ENCODE measurements at places on chromosomes 16 and 17.

GRCh38 chr17:16433514-16433913, 18.1 kb downstream of the TRPV2 start:
- DNase-seq = no peak

DNA sequence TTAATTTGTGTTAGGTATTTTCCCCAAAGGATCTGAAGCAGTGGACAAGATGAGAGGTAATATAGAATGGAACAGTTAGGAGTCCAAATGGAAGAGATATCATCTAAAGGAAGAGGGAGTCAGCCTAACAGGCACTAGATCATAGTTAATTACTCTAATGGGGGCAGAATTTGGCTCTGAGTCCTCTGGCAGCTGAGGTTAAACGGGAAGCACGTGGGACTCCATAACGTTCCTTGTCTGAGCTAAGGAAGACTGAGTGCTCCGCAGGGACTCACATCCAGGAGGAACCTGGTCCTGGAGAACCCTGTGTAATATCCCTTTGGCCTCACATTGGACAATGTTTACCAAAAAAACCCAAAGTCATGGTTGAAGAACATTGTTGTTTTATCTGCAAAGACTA, 46.6 kb upstream of the TEX2 start:
- DNase-seq = no peak

DNA sequence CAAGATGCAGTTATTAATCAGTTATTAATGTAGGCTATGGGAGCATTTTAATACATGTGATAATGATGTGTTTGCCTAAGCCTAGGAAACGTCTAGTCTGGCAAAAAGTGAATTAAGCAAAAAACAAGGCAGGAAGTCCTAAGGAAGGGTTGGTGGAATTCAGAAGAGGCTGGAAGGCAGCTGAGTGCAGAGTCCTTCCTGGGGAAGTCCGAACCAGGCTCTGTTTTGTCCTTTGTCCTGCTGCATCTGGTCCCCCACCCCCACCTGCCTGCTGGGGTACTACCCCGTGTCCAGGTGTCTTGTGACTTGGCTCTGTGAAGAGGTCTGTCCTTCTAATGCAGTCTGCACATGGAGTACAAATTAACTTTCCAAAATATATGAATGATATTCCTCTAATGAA, 1.5 kb upstream of the MYH10 start:
- no peak for DNase-seq

- DNase-seq = peak; percentile 87
These were observed 292.6 kb upstream of the SOX9 start for GRCh38 chr17:71828182-71828596.

GRCh38 chr17:15914400-15915170, 30.3 kb upstream of the ADORA2B start:
- no peak for DNase-seq

DNA sequence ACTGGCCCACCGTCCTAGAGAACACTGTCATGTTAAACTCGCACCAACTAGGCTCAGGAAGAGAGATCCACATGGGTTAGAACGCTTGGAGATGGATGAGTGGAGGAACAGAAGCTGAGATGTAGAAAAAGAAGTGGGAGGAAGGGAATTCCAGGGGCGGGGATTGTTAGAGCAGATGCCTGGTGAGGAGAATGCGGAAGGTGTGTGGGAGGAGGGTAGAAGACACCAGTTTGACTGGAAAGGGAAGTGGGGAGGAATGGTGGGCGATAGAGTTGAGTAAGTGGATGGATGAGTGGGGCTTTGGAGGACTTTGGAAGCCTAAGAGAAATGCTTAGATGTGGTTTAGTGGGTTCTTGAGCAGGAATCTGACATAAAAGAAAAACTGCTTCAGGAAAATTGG, 37.4 kb downstream of the DHX38 start:
- no peak for DNase-seq

DNA sequence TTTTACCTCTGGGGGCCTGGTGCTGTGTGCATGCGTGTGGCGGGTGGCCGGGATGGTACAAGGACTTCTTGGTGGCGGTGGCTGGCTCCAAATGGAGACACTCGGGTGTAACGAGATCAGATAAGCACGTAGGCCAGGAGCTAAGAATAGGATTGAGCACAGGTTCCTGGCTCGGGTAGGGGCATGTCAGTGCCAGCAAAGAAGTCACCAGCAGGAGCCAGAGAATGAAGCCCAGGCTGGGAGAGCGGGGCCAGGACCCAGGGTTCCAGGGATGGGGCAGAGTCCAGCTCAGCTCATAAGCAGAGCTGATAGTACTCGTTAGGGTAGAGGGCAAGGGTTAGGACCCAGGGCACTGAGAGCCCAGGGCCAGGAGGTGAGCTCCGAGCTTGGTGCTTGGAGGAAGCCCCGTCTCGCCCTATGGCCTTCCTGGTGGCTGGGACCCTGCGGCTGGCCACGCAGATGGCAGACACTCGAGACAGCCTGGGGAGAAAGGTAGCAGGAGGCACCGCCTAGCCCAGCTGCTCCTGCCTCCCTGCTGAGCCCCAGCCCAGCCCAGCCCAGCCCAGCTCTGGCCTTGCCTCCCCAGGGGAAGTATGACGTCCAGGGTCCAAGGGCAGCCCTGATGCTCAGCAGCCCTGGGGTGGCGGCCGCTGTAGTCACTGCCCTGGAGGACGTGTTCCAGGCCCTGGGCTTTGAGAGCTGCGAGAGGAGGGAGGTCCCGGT, 8.9 kb downstream of the ZNF213 start:
- no peak for DNase-seq

DNA sequence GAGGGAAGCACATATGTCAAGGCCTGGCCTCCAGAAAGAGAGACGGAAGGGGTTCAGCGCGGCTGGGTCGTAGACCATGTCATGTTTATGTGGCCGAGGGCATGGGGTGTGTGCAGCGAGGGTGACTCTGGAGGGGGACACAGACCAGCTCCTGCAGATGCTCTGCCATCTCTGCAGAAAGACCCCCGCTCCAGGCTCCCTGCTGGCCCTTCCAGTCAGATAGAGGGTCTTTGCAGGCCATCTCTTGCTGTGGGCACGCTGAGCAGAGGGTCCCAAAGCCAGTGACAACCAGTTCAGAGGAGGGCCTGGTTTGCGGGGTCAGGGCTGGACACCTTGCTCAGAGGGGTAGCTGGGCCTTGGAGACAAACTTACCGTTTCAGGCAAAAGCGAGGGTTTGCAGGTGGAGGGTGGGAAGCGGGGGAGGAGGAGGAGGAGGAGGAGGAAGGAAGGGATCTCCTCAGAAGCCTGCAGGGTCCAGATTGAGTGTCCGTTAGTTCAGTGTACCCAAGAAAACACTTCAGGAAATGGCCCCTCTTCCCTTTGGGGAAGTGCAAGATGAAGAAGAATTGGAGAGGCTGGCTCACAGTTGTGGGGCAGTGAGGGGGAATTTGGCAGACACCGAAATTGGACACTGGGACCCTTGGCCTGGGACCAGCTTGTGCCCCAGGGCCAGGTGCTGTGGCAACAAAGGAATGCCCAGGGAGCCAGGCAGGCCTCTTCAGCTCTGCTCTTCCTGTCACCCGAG, 102.8 kb downstream of the CMIP start:
- no peak for DNase-seq

DNA sequence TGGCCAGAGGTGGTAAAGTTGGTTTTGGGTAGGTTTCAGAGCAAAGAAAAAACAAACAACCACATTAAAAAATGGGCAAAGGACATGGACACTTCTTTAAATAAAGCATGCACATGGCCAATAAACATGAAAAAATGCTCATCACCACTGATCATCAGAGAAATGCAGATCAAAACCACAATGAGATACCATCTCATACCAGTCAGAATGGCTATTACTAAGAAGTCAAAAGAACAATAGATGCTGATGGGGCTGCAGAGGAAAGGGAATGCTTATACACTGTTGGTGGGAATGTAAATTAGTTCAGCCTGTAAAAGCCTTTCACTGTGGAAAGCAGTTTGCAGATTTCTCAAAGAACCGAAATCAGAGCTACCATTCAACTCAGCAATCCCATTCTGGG, 598.4 kb upstream of the SOX9 start:
- no peak for DNase-seq

GRCh38 chr16:8961811-8962390, 1.8 kb downstream of the USP7 start:
- no peak for DNase-seq

GRCh38 chr17:40290629-40291280, 3.1 kb downstream of the CDC6 start:
- DNase-seq = peak; percentile 49

- no peak for DNase-seq
These were observed 42.9 kb upstream of the MON1B start for GRCh38 chr16:77148121-77148520.

DNA sequence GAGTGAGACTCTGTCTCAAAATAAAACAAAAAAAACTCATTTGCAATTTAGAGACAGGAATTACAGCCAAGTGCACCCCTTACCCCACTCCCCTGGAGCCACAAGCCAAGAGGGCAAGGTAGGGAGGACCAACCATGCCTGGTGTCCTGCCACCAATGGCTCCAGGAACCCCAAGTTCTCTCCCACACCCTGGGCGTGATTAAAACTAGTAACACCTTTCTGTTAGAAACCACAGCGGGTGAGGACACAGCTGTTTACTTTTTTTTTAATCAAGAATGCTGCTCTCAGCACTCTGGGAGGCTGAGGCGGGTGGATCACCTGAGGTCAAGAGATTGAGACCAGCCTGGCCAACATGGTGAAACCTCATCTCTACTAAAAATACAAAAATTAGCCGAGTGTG, 38.1 kb downstream of the ANKRD11 start:
- no peak for DNase-seq

DNA sequence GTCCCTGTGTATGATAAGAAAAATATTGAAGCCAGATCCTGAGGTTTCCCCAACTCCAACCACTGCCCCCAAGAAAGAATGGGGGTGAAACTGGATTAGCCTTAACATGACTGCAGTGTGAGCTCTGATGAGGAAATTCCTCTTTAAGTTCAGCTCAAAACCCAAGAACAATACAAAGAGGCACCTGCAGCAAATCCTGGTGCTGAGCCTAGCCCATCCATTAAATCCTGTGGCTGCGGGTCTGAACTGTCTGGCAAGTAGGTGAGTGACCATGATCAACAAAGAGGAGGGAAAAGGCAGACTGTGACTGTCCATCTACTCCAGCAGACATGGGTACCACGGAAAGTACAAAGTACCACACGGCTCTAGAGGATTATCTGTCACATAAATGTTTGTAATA, 64.2 kb downstream of the CREBBP start:
- no peak for DNase-seq

DNA sequence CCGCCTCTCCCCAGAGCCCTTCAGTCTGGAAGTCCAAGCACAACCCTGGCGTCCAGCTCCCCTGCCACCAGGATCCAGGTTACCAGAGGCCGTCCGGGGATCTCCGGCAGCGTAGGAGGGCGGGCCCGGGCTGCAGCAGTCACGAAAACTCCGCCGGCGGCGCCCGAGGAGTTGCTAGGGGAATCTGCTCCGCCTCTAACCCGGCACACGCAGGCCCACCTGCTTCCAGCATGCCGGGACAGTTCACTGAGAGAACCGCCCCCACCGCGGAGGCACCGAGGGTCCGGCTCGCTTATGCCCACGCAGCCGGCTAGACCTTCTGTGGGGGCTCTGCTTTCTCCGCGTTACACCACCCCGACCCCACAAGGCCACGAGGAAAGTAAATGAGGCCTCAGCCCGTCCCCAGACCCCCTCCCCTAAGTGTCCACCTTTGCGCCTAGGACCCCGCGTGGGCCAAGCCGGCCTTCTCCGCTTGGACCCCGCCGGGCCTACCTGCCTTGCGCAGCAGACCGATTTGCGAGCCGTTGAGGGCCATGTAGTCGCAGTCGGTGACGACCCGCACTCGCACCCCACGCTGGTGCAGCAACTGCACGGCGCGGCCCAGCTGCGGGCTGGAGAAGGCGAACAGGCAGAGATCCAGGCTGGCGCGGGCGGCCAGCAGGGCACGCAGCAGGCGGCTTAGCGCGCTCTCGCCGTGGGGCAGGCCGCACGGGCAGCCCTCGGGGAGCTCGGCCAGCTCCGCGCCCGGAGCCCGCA, 587 bp downstream of the PLD6 start:
- DNase-seq = peak; percentile 46

GRCh38 chr16:19375561-19376158, 42.0 kb upstream of the TMC5 start:
- peak; percentile 35 for DNase-seq

DNA sequence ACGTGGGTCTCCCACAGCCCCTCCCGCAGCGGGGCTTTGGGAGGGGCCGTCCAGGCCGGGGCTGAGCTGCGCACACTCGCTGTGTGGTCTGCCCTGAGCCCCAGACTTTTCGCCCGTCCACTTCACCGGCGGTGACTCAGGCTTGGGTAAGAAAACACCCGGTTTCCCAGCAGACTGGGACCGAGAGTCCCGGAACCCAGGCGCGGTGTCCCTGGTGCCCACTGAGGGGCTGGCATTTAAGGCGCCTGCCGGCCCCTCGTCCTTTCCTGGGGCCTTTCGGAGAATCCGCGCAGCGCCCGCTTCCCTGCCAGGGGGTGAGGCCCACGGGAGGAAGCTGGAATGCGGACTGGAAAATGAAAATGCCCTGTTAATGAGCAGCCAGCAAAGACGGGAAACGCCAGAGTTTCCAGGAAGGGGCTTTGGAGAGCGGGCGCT, 100.3 kb downstream of the C16orf95 start:
- DNase-seq = no peak

GRCh38 chr17:74116087-74116717, 87.3 kb upstream of the RPL38 start:
- no peak for DNase-seq

DNA sequence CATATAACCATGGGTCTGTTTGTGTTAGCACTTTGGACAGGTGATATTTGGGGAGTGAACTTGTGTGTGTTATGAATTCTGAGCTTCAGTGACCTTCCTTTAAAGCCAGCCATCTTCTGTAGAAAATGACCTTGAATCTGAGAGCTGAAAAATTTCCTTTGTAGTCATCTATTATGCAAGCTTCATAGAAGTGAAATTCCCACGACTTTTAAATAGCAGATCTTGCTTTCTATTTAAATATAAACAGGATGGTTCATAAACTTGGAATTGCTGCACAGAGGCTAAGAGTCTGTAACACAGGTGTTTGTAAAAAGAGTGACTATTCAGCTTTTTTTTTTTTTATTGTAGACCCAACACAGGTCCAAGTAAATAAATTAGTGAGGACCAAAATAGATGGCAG, 85.5 kb downstream of the MARCHF10 start:
- DNase-seq = no peak

DNA sequence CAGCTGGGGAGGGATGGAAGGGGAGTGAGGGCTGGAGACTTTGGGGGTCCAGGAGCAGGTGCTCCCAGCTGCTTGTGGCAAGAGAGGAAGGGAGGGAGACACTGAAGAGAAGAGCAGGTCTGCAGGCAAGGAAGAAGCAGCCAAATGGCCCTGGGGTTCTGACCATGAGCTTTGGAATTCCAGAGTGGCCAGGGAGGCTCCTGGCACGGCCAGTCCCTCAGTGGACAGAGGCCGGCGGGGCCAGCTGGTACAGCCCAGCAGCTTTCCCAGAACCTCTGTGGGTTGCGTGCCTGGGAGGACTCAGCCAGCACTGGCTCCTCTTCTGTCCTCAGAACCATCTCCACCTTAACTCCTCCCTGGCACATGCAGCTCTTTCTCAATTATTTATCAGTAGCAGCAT, 233.0 kb downstream of the MSI2 start:
- no peak for DNase-seq

Data from NCI-H1436 (cell line).